ENCODE measurements at places on chromosomes 2 and 18.

DNA sequence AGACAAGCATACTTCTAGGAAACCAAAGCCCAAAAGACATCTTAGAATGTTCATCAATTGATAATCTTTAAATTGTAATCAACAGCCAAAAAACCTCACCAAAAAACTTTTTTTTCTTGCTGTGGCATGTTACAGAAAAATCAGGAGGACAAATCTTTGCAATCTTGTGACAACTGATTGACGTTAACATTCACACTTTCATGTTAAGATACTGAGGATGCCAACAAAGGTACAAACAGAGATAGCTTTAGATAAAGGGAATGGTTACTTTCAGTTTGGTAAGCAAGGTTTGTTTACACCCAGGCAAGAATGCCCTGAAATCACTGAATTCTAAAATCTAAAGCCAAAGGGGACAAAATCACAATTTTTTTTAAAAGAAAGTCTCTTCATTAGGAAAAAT lies 92.4 kb downstream of the ZAP70 start:
- DNase-seq: no peak

- no peak for DNase-seq
Measured at GRCh38 chr2:237508361-237508760, 21.3 kb downstream of the MLPH start.

DNA sequence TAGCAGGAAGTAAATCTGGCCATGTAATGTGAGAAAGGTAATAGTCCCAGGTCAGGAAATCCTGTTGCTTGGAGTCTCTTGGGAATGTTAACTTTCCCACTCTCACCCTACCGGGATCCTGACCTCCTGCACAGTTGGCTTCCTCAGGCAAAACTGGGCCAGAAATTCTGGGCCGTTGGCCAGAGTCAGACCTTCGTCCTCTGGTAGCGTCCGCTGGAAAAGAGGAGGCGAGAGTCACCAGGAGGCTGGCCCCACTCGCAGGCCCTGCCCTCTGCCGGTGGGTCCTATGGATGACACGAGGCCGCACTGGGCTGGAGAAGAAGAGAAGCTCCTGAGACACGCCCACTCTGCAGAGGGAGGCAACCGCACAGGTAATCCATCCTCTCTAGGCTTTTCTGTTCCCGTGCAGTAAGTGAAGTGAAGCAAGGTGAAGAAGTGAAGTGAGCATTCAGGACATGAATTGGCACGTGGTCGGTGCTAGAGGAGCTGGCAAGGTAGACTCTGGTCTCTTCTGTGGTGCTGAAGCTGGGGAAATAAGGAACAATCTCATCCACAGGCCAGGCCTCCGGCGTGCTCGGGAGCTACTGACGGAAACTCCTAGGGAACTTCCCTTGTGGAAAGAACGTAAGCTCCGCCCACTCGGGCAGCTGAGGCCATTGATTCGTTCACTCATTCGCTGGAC lies 182.7 kb upstream of the GLI2 start:
- DNase-seq: no peak

DNA sequence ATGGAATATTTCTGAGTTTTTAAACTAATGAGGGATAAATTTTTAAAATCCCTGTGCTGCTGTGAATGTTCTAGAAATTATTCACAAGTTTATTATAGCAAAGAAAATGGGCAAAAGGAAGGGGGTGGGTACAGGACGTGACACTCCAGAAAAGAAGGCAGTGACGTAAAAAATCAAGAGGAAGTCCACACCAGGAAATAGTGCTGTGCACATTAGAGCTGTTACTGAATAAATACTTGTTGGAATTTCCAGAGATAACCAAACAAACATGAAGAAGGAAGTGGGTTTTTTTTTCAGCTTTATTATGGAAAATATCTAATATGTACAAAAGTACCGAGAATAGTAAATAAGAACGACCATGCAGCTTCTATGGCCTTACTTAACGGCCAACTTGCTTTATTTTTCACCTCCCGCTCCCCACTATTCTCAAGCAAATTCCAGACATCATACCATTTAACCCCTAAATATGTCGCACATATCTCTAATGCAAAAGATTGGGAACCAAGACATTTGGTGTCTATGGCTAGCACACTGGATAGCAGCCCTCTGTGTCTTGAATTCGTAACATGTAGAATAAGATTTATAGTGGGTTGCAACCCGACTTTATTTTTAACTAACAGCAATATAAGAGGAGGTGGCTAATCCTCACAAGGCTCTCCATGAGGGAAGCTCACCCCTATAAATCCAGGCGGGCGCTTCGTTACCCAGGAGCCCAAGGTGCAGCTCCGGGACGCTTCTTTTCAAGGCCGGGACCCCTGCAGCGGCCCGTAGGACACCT lies 580 bp upstream of the NDUFV2 start:
- DNase-seq: no peak

GRCh38 chr2:21041943-21042707 lies 1.7 kb downstream of the APOB start:
- DNase-seq: no peak

DNA sequence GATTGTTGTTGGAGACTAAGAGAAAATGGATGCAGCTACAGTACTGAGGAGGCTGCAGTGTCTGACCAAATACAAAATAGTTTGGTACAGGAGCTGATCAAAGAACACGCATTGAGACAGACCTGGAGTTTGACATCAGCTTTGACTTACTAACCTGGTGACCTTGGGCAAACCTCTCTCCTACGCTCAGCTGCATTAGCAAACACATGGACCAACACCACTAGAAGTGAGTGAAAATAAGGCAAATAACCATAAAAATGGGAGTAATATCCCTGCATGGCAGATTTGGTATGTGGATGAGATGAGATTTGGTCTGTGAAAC lies 126.5 kb downstream of the LPIN1 start:
- DNase-seq: no peak

- DNase-seq: no peak
Measured at GRCh38 chr2:114170070-114170469, 272.4 kb upstream of the DPP10 start.

DNA sequence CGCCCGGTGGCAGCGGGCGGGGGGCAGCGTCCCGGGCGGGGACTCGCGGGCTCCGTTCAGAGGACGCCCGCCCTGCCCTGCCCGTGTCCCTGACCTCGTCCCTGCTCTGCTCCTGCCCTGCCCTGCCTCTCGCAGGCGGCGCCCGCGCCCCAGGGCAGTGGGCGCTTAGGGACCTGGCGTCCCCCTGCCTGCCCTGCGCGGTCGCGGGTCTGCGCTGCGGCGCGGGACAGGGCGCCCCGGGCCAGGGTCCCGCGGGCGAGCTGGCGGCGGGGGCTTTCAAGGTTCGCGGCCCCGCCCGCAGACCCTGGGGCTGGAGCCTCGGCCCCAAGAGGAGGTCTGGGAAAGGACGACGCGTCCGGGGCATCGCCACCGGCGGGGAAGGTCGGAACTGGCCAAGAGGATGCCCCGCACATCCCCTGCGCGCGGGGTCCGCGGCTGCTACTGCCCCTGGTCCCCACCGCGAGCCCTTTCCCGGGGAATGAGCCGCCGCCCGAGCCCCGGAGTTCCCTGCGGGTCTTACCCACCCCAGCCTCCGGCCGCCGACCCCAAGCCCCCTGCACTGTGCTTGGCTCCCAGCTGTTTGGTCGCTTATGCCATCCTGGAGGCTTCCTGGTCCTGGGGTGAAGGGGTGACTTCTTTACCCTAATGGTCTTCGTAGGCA lies 679 bp downstream of the RNF144A start:
- peak; percentile 10 for DNase-seq

DNA sequence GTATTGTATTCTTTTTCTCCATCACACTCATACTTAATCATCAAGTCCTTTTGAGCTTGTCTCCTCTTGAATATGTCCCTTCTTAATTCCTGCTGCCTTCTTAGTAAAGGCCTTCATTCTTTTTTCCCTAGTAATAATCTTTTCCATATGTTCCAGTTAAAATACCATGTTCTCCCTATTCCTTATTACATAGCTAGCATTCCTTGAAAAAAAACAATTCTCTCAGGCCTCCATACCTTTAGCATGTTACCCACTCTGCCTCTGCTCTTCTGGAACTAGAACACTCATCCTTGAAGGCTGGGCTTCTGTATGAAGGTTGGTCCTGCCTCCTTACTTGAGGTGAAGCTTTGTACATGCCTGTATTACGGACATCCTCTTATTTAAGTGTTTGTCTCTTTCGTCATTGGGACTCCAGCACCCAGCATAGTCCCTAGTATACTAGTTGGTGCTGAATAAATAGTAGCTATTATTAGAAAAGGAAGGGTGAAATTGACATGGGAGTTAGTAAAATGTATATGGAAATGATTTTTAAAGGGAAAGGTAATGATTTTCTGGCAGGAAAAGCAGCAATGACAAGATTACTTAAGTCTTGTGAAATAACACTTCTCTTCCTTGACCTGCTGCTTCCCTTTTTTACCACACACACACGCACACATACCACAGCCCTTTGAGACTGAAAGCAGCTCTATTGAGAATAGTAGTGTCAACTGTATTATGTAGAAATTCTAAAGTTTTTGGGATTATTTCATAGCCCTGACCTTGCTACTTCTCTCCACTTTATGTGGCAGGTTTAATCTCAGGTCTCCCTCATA lies 45.6 kb downstream of the REL start:
- no peak for DNase-seq

GRCh38 chr18:8584798-8585197 lies 24.4 kb upstream of the RAB12 start:
- no peak for DNase-seq

DNA sequence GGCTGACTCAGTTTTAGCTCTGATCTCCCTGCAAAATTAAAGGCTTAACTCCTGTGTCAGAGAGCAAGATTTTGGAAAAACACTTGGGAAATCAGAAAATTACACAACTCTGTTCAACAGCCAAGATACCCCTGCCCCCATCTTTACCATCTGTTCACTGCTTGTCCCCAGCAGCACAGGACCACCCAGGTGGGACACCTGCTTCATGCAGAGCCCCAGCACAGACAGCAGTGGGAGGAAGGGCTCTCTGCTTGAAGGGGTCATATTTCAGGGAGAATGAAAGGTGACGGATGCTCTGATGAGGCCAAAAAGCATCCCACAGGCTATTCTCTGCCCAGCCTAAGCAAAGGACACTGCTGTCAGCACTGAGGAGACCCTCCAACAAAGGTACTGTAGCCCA lies 584.6 kb upstream of the KLHL29 start:
- DNase-seq: no peak

DNA sequence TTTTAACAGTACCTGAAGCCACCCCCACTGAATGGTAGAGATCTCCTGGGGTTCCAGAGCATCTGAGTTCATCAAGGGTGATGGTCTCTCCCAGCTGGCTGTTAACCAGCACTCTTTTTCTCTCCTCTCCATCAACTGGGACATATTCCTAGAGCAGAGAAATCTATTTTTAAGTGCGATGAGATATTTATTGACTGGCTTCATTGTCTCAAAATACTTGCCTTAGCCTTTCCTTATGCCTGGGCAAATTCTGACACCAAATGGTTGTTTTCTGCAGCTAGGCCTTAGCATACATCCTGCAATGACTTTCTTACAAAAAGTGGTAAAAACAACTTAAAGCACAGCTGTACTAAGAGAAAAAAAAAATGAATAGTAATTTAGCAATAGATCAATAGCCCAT lies 19.6 kb downstream of the NOSTRIN start:
- DNase-seq: no peak

- no peak for DNase-seq
Measured at GRCh38 chr18:77061946-77062517, 70.6 kb downstream of the MBP start.

GRCh38 chr18:44589693-44590355 lies 90.9 kb upstream of the SETBP1 start:
- no peak for DNase-seq

- no peak for DNase-seq
Measured at GRCh38 chr2:167134381-167135072, 246.2 kb downstream of the XIRP2 start.

DNA sequence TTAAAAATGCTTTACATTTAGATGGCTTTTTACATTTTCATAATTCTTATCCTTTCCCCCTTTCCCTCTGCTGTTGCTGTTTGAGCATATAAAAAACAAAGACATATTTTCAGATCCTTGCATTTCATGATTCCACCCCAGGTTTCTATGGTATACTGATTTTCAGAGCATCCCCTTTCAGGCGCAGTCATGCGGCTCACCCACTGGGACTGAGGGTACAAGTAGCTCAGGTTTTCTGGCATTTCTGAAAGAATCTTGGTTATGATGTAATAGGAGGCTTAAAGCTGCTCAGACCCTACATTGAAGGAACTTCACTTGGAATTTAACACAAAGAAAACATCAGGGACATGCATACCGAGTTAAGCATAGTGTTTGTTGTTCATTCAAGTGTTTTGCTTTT lies 310.8 kb downstream of the ETAA1 start:
- DNase-seq: no peak

- DNase-seq: no peak
Measured at GRCh38 chr2:39632876-39633275, 32.8 kb upstream of the TMEM178A start.

GRCh38 chr2:67646714-67647333 lies 249.7 kb downstream of the ETAA1 start:
- DNase-seq: no peak
